ENCODE measurements at places on chromosomes 3 and 15.

GRCh38 chr3:113251817-113252216, 40.5 kb downstream of the BOC start:
- no peak for DNase-seq

DNA sequence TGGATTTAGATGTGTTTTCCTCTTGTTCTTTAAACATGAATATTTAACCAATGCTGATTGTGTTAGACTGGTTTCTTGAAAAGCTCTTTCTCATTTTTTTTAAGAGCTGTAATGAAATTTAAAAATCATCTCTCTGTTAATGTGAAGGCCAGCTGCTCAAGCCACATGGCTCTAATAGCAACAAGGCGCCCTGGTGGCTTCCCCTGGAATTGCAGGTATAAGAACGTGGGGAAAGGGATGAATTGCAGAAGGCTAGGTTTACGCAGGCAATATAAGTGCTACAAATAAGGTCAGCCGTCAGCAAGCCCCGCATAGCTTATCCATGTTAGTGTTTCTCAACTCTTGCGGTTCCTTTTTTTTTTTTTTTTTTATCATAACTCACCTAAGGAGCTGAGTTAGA, 108.5 kb downstream of the SAMMSON start:
- DNase-seq: no peak

- DNase-seq: no peak
These were observed 88.0 kb downstream of the TTBK2 start for GRCh38 chr15:42832576-42832975.

DNA sequence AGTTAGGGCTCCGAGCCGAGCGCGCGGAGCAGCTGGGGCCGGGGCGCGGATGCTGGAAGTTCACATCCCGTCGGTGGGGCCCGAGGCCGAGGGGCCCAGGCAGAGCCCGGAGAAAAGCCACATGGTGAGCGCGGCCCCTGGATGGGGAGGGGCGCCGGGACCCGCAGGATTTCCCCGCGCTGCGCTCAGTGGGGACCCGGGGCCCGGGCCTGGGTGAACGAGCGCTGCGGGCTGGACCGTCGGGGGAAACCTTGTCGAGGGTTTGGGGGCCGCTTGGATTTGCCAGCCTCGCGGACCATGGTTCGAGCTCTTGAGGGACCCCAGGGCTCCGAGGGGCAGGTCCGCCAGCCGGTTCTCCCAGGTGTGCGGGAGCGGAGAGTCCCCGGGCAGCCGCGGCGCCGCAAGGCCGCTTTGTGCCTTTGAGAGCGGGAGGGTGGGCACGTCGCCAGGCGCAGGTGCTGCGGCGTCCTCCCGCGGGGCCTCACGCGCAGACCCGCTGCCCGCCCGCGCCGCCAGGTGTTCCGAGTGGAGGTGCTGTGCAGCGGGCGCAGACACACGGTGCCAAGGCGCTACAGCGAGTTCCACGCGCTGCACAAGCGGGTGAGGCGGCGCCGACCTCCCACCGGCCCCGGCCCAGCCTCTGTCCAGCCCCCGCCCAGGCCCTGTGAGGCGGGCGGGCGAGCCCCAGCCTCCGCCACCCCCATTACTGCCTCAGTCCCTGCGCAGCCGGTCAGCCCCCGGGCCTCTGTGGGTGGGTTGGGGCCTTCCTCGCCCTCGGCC, at the start of gene SNX22:
Gene SNX22, plus strand, starts transcription at position 5 of the 780 bp plus-strand sequence. Its CDS starts 45 bp downstream, at position 50.
- no peak for DNase-seq

DNA sequence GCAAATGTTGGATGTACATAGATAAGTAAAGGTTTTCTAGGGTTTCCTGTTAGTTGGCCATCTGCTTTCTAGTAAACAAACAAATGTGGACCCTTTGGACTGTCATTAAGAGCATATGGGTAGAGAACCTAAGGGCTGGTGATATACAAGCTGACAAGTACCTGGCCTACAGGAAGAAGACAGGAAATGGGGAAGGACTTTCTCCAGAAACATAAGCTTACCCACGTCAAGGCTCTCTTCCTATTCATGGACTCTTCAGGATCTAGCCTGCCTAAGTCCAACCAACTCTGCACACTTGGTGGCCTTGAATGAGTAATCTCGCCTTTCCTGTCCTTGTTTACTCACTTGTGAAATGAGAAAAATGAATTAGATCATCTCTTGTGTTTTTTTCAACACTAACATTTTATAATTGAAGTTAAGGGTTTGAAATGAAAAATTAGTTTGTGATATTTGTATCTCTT, 22.2 kb upstream of the GOLIM4 start:
- DNase-seq: no peak

- no peak for DNase-seq
These were observed at the start of gene GREM1 for GRCh38 chr15:32717426-32718226. Gene GREM1 (plus strand): TSS chr15:32718004. CDS start chr15:32730691, 12,687 bp downstream.

Data from hematopoietic multipotent progenitor cell (in vitro differentiated cells).